HT-29 (cell line): ENCODE measurements at places on chromosomes 12 and 14.
A peak's percentile ranks its signal among the peaks of the same experiment; 100 is the strongest.

GRCh38 chr12:77082021-77082420 lies 16.7 kb upstream of the E2F7 start:
- no peak for DNase-seq

DNA sequence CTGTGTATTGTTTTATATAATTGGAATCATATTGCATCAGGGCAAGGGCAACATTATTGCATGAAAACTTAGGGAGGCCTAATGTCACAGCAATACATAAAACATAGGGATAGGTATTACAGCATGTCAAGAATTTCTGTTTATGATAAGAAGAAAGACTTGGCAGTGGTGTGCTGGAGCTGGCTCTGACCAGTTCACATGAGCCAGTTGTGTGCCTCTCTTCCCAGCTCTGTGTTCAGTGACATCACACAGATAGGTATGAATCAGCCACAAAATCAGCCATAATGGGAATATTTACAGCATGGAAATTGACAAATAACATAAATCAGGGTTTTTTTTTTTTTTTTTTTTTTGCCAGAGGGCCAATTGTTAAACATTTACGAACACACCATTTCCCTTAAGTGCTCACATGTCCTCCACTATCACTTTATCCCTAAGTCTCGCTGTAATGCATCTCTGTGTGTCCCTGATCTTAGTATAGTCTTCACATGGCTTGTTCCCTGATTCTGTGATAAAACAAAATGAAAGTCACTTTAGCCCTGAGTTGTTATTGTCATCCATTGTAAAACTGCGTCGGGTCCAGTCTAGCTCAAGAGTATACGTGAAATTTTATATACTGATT lies 31.9 kb upstream of the ACSM4 start:
- DNase-seq, result no peak

- no peak for DNase-seq
These were observed 9.3 kb upstream of the ITGA5 start for GRCh38 chr12:54428050-54429013.

DNA sequence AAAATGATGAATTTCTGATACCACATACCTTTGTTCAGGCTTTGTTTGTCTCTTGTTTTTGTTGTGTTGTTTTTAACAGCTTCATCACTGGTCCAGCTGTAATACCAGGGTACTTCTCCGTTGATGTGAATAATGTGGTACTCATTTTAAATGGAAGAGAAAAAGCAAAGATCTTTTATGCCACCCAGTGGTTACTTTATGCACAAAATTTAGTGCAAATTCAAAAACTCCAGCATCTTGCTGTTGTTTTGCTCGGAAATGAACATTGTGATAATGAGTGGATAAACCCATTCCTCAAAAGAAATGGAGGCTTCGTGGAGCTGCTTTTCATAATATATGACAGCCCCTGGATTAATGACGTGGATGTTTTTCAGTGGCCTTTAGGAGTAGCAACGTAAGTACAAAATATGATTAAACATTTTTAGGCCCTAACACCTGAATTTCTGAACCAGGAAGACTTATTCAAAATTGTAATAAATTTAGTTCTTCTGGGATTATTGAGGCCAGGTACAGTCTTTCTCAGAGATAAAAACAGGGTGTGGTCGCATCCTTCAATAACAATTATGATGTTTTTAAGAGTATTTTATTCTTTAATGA lies 22.4 kb downstream of the RXYLT1 start:
- peak; percentile 47 for DNase-seq

DNA sequence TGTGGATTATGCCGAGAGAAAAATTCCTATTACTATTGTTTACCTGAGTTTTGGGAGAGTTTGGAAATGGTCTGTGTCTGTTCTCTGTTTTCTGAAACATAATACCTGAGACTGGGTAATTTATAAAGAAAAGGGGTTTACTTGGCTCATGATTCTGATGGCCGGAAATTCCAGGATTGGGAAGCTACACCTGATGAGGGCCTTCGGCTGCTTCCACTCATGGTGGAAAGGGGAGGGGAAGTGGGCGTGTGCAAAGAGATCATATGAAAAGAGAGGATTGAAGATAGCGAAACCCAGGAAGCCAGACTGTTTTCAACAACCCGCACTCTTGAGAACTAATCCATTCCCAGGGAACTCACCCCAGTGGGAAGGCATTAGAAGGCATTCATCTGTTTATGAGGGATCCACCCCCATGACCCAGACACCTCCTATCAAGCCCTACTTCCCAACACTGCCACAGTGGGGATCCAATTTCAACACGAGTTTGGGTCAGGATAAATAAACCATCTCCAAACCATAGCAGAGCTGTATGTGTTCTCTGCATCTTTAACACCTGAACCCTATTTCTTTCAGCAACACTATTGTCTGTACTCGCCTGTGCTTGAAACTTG lies 51.1 kb downstream of the APAF1 start:
- no peak for DNase-seq

DNA sequence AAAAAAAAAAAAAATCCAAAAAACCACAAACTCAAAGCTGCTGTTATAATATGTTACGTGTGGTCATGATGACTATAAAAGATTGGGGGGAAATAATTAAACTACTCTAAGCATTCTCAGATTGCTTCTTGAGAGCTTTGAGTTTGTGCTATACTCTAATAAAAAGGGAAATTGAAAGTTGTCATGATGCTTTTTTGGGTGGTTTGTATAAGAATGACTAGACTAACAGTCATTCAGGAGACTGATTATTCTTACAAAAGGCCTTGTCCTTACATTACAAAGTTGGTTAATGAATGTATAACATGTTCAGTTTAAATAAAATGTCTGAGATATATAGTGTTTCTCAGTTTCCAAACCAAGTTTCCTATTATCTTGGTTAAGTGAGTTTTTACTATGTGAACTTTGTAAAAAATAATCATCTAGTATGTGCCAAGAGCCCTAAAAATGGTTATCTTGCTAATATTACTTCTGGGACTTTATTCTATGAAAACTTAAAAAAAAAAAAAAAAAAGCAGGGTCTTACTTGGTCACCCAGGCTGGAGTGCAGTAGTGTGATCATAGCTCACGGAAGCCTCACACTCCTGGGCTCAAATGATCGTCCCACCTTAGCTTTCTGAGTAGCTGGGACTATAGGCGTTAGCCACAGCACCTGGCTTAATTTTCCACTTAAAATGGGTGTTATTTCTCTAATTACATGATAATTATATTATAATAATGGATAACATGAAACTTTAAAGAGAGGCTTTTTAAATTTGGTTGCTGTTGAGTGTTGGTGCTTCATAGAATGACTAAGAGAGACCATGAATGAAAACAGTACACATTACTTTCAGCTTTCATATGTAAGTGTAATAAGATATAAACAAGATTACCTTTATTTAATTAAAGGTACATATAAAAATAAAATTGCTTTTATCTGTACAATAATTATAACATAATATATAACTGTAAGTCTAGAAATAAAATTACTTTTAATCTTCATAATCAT lies 459.6 kb upstream of the RGS6 start:
- no peak for DNase-seq

DNA sequence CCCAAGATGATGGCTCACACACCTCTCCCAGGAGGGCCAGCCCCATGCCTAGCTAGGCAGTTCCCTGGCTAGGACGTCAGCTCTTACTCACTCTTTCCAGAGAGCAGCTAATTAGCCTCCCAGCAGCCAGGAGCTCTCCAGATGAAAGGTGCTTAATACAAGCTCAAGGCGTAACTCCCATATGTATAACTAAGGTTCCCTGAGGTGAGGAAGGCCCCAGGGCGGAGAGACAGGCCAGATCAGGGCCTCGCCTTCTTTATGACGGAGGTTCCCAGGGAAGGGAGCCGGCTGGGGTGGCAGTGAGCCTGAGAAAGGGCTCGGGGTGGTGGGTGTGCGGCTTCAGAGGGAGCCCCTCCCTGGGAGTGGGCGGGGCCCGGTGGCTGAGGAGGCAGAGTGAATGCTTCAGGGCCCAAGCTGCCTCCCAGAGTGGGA lies 26.4 kb upstream of the ZFP36L1 start:
- peak; percentile 64 for DNase-seq
